ENCODE measurements at places on chromosomes 16 and 17.

DNA sequence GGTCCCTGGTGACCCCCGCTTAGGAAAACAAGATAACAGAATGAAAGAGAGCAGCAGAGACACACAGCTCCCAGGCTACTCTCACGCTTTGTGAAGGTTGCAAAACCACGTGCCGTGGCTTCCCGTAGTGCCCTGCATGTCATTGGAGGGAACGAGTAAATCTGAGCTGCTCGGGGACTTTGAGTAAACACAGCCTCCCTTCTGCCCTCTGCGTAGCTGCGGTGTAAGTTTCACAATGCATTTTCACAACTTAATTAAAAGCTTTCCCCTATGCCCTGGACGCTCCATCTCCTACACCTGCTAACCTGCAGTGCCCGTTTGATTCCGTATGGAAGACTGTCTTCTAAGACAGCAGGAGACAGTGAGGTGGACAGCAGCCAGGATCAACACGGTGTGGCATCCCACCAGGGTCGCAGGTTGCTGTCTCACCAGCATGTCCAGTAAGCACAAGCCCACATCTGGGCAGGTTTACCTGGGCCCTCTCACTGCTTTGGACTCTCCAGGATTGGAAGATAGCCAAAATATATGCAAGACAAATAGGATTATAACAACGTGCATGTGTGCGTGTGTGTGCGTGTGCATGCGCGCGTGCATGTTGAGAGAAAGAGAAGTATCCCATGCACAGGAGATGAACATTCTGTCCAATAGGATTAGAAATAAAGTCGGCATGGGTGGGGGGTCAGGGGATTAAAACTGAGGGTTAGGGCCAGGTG is 116.4 kb upstream of the RCVRN start:
- DNase-seq, result no peak

- peak; percentile 95 for DNase-seq
These were observed at the start of gene DEXI for GRCh38 chr16:10942352-10943063. TSS of gene DEXI (minus strand) at chr16:10942468. CDS start at chr16:10942005, 463 bp downstream.

DNA sequence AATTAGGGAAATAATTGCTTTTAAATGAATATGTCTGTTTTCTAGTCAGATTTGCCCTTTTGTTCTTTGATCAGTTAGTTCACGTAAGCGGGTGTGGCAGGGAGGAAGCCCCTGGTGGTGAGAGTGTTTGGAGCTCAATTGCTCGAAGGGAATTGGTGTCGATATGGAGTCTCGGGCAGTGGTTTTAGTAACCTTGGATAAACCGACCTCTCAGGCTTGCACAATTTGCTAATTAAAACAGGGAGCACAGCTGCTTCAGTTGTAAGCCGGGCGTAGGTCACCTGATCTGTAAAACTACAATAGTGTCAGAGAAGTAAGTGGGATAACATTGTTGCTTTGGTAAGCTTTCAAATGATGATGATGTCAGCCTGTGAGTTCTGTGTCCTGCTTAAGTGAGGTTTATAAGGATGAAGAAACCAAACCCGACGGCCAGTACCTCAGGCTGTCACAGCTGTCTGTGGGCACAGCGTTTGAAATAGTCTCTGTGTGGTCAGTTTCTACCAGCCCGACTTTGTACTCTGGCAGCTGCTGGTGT is 2.9 kb downstream of the ZNF750 start:
- no peak for DNase-seq

GRCh38 chr16:64364416-64364815 is 757.4 kb downstream of the CDH11 start:
- no peak for DNase-seq

DNA sequence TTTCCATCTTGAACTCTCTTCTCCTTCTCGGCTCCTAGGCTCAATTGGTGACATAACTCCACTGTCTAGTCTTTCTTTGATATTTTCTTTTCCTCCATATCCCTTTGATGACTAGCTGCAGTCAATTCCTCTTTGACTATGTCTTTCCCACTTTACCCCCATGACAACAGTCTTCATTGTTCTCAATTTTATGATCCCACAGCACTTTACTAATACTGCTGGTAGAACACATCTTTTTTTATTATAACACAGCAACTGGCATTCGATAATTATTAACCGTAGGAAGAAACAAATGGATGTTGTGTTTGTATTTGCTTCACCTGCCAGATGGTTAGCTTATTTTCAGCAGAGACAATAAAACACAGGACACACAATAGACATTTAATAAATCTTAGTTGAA is 1.3 kb downstream of the KRTAP3-3 start:
- DNase-seq, result no peak

- DNase-seq, result no peak
These were observed 28.0 kb downstream of the ZNF423 start for GRCh38 chr16:49827805-49828438.

DNA sequence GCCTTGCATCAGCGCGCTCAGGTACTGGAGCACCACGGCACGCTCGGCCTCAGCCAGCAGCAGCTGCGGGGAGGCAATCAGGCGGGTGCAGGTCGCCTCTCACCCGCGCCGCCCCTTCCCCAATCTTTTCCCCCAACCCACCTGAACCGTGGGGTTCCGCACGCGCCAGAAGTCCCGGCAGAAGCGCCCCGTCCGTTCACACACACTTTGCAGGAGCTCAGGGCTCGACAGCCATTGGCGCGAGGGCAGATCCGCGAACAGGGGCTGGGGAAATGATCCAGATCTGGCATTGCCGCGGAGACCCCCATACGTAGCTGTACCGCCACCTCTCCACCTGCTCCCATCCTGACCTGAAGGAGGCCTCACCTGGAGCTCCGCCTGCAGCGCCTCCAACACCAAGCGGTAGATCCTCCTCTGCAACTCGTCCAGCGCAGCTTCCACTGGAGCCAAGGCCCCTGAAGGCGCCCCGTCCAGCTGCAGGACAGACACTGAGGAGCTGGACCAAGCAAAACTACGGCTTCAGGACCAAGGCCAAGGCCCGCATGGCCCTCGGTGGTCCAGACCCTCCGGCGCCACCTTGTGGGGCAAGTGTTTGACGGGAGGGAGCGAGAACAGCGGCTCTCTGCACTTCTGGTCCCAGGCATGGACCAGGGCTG is 1.4 kb upstream of the MATCAP1 start:
- DNase-seq, result peak; percentile 83

GRCh38 chr16:4667203-4667963 is 26.0 kb upstream of the NUDT16L1 start:
- no peak for DNase-seq

DNA sequence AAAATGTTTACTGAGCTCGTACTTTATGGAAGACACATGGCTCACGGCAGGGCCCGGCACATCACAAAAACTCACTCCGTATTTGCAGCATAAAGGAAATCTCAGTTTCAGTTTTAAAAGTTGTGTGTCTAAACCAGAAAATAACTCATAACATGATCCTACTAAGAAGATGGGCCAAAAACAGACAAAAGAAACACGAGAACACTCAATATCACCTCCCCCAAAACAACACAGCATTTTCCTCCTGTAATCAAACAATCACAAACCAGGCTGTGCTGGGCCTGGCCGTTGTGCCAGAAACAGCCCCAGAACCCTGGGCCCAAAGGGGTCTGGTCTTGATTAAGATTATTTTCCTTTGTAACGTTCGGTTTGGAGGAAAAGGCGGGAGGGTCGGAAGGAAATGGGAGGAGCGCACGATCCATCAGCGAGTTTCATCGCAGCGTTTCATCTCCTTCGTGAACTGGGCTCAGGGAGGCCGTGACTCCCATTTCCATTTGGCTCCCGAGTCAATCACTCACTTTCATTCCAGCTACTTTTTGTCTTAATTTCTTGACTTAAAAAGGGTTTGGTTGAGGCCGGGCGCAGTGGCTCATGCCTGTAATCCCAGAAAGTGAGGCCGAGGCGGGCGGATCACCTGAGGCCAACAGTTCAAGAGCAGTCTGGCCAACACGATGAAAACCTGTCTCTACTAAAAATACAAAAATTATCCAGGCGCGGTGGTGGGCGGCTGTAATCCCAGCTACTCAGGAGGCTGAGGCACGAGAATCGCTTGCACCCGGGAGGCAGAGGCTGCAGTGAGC is 61.4 kb downstream of the NXN start:
- no peak for DNase-seq

- peak; percentile 62 for DNase-seq
These were observed at the start of gene TNFSF12 for GRCh38 chr17:7548585-7549400. TSS of gene TNFSF12 (plus strand) at chr17:7549058. CDS start at chr17:7549154, 96 bp downstream.

DNA sequence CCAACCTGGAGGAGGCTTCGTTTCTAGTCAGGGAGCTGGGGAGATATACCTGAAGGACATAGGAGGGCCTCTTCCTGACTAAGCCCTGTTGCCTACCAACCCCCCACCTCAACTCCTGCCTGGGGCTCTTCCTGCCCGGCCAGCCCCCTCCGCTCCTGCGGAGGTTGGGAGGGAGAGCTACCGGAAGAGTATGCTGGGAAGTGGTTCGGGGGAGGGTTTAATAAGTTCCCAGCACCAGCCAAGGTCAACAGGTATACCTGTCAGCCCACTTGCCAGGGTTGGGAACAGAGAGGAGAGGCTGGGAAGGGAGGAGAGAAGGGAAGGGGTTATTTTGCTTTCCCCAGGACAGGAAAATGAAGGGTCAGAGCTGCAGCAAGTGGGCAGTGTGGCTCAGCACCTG is 4.7 kb downstream of the PPP1R1B start:
- DNase-seq, result no peak

DNA sequence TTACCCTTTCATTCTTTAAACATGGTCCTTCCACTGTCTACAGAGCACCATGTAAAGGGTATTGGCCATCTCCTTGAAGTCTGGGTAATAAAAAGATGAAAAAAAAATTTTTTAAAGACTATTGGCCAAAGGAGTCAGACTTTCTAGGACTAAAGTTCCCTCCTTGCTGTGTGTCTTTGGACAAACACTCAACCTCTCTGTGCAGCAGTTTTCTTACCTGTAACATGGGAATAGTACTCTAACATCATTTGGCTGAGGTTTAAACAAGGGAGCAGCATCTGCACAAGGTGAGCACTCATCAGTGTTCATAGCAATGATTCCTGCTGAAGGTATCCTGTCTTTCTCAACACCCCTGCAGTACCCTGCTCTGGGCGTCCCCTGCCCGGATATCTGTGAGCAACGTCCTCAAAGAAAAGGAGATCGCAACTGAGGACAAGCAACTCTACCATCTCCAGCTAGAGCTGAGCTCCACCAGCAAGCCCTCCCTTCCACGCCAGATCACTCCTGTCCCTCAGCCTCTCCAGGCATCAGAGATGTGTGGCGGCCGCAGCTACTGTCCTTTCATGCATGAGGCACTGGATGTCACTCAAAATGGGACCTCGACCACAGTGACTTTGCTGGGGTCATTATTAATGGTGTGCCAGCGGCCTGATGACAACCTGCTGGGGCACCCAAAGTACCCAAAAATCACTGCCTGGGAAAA is 29.5 kb upstream of the RPH3AL start:
- DNase-seq, result no peak

DNA sequence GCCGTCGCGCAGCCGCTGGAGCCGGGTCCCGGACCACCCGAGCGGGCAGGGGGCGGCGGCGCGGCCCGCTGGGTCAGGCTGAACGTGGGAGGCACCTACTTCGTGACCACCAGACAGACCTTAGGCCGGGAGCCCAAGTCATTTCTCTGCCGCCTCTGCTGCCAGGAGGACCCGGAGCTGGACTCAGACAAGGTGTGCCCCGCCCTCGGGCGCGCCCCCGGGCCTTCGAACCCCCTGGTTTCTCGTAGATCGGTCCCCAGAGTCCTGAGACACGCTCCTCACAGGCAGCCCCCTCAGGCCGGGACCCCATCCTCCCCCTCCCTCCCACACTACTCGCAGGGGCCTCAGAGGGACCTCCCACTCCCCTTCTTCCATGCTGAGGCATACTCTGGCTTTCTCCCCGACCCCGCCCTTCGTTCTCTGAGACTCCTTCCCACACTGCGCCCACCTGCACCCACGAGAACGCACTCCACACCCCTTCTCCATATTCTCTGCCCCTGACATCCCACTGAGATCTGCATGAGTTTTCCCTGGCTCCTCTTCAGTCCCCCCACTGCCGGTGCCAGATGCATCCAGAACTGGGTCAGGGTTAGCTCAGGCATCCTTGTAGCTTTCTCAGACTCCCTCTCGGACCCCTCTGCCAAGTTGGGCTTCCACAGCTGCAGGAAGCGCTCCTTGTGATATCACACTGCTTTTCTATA is 523 bp downstream of the KCTD2 start:
- no peak for DNase-seq

DNA sequence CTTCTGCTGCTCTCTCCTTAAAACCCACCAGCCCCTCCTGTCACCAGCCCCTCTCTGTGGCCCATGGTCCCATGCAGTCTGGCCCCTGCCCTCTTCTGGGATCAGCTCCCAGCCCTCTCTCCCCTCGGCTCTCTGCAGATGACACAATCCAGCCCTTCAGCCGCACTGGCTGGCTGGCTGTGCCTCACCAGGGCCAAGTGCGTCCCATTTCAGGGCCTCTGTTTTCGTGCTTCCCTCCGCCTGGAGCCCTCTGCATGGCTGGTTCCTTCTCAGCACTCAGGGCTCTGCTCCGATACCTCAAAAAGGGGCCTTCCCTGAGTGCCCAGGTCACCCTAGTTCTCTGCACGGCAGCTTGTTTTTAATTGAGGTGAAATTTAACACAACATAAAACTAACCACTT is 124.3 kb downstream of the SOCS1 start:
- DNase-seq, result no peak

DNA sequence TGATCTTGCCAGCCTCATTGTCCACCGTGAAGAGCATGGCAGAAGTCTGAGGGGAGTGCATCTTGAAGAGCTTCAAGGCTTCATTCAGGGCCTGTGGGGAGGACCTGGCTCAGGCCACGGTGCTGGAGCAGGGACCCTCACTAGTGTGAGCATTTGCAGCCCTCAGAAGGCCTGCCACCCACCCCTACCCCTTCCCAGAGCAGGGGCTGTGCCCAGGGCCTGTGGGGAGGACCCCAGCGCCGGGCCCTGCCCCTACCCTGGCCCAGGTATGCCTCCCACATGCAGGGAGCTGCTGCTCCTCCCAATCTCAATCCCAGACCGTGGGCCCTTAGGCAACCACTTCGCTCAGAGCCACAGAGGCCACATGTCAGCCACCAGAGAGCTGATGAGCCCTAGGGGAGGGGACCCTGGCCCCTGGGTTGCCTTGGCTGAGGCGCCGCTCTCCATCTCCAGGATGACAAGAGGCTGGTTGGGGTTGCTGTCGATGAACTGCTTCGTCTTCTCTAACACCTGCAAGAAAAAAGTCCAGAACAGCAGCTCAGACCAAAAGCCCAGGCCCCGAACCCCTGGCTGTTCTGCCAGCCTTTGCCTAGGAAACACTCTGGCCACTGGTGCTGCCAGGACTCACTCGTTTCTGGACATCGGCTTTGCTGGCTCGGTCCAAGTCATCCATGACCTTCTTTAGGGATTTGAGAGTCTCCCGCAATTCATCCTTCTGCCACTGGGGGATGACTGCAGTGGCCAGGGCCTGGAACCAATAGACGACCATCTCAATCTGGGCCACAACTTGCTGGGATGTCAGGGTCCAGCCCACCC is 1.8 kb upstream of the EXOSC6 start:
- DNase-seq, result no peak

- DNase-seq, result no peak
These were observed 100.5 kb downstream of the MSI2 start for GRCh38 chr17:57356719-57357391.

GRCh38 chr17:36136036-36136435 is 32.4 kb downstream of the CCL4 start:
- no peak for DNase-seq

DNA sequence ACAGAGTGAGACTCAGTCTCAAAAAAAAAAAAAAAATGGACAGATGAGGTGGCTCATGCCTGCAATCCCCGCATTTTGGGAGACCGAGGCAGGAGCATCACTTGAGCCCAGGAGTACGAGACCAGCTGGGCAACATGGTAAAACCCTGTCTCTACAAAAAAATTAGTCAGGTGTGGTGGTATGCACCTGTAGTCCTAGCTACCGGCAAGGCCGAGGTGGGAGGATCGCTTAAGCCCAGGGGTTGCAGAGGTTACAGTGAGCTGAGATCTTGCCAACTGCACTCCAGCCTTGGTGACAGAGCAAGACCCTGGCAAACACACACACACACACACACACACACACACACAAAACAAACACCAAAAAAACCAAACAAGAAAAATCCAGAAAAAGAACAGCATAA is 7.7 kb upstream of the ENGASE start:
- no peak for DNase-seq

Data from dorsolateral prefrontal cortex (tissue), 122 donors.